ENCODE measurements at places on chromosomes 16 and 17.

GRCh38 chr16:46688101-46688653 lies 801 bp downstream of the VPS35 start:
- DNase-seq: peak; percentile 35

GRCh38 chr17:79836510-79836971 lies 2.7 kb downstream of the CBX4 start:
- DNase-seq: no peak

GRCh38 chr17:2735896-2736295 lies 13.6 kb downstream of the CCDC92B start:
- peak; percentile 9 for DNase-seq

GRCh38 chr16:27460663-27461482 lies 58.9 kb downstream of the IL21R start:
- DNase-seq: peak; percentile 28

DNA sequence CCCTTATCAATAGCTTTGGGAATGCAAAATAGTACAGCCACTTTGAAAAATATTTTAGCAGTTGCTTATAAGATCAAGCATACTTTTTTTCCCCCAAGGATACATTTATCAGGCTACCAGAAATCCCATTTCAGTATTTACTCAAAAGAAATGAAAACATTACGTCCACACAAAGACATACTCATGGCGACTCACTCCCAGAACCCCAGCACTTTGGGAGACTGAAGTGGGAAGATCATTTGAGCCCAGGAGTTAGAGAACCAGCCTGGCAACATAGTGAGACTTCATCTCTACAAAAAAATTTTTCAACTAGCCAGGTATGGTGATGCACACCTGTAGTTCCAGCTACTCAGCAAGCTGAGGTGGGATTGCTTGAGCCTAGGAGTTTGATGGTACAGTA lies 5.9 kb downstream of the SKA2 start:
- no peak for DNase-seq

DNA sequence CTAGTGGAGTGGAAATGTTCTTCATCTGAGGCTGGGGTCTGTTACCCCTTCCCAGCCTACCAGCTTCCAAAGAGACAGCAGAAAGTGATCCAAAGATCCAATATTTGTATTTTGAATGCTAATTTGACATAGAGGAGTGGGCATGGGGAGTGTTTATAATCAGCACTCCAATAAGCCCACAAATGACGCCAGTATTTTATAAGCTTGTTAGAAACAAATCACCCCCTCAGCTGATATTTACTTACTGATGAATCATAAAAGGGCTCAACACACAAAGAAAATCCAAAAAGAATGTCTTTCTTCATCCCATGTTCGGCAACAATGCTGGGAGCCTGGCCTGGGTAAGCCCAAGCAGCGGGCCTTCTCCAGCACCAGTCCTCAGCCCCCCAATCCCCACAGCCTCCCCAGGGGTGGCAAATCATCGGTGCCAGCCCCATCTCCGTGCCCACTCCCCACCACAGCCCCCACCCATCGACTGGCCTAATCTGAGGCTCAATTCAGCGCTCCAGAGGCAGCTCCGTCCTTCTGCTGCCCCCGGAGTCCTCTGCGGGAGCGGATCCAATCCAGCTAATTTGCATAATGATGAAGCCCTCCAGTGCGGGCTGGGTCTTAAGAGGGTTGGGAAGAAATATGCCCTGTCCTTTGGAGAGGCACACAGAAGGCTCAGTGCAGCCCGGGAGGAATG lies 169.5 kb downstream of the C16orf78 start:
- DNase-seq: no peak

DNA sequence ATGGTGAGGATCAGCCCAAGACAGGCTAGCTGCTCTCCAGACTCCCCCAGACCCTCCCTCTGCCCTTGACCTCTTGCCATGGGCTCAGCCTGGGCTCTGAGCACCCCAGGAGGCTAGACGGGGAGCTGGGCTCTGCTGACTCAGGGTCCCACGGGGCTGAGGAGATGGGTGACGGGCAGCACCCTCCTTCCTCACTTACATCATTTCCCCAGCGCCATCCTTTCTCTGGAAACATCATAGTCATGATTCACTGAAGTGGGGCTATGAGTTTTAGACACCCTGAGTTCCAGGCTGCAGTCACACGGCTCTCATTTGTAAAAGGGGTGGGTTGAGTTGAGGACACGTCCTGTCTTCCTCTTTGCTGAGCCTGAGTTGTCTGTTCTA lies 3.0 kb upstream of the ITGAX start:
- no peak for DNase-seq

GRCh38 chr16:70388006-70388680 lies 41.4 kb downstream of the DDX19A start:
- no peak for DNase-seq

DNA sequence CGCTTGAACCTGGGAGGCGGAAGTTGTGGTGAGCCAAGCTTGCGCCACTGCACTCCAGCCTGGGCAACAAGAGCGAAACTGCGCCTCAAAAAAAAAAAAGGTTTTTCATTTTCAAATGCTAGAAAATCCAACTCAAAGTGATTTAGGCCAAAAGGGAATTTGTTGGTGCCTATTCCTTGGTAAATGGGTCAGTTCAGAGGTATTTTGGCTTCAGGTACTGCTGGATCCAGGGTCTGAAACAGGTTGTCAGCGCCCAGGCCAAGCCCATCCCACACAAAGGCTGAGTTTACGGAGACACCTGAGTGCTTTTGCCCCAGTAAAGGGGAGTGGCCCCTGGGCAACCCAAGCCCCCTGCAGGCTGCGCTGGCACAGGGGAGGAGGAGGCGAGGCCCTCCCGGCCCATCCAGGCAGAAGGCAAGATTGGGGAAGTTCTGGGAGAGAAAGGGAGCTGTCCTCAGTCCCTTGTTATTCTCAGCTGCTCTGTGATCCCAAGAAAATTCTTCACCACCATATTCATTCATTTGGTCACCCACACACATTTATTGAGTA lies 8.5 kb upstream of the JPH3 start:
- no peak for DNase-seq

- DNase-seq: no peak
Measured at GRCh38 chr17:31457391-31458234, 66.1 kb downstream of the RAB11FIP4 start.

GRCh38 chr16:84511180-84511800 lies 6.8 kb upstream of the MEAK7 start:
- peak; percentile 92 for DNase-seq

GRCh38 chr17:64709481-64709880 lies 47.4 kb upstream of the SMURF2 start:
- no peak for DNase-seq

- peak; percentile 5 for DNase-seq
Measured at GRCh38 chr16:24589997-24590396, 50.6 kb downstream of the RBBP6 start.

DNA sequence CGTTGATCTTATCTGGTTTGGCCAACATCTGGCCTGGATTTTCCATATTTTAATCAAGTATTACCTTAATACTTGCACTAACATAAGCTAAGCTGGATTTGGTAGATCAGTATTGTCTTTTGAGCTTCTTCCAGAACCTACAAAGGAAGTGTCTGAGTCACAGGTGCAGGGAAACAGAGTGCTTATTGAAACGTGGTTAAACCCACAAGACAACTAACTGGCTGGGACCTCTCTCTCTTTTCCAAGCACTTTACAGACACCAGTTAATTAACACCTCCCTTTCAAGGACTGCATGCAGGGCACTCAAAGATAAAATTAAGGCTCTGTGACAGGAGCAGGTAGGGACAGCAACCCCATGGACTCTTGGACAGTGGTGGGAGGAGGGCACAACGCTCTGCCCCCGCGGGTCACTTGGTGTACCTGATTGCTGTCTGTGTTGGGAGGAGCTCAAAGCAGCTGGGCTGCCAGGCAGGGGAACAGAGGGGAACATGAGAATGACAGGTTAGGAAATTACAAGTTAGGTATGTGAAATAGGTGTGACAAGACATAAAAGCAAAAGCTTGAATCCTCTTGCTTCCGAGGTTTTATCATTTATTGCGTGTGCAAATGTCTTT lies 133.7 kb upstream of the MON1B start:
- no peak for DNase-seq

DNA sequence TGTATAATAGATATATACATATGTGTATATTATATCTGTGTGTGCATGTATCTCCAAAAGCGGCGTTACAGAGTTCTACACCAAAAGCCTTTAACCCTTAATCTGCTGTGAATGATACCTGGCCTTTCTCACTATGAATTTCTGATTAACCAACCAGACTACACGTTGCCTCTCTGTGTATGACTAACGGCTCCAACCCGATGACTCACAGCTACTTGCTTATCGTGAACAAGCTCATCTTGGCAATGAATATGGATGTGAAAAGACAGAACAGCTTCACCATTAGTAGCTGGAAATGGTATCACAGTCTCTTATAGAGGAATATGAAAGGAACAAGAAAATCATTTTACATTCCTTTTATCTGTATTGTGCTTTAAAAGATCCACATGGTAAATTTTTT lies 23.8 kb upstream of the ARHGAP44 start:
- peak; percentile 89 for DNase-seq

GRCh38 chr17:32239456-32239855 lies 26.2 kb upstream of the RHBDL3 start:
- no peak for DNase-seq

DNA sequence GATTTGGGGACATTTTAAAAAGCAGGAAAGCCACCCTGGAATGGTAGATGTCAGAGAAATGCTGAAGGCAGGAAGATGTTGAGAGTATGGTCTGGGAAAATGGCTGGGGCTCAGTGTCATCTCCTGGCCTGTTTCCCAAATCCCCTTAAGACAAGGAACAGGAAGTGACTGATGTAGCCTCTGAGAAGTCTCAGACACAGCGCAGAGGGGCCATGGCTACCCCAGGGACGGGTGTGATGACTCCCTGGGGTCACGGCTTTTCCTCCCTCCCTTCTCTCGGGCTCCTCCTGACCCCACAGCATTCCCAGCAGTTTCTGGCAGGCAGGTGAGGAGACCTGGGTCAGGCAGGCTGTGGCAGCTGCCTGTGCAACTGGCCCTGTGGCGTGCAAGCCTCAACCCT lies 45.4 kb downstream of the RAP1GAP2 start:
- DNase-seq: no peak

DNA sequence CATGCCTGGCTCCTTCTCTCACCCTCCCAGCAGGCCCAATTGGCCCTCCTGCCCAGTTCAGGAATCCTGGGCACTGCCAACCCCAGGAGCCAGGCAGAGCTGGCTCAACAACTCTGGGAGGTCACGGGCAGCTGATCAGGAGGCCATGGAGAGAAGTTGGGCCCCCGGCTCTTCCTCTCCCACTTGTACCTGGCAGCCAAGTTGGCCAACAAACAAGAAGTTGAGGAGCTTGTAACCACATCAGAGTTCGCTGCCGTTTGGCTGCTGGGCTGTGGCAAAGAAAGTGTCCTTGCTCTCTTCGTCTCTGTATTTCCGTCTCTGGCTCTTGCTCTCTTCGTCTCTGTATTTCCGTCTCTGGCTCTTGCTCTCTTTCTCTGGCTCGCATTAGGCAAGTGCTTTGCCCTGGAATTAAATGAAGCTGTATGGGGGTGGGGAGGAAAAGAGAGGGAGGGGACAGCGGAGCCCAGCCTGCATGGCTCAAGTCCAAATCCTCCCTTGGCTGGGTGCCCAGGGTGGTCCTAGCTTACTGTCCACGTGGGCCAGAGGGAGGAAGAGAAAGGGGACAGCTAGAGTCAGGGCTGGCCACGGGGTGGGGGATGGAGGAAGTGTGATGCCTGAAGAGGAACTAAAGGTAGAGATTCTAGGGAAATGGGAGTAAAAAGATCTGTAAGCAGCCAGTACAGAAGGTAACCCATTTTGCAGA lies 7.8 kb upstream of the TMEM132E start:
- DNase-seq: no peak

DNA sequence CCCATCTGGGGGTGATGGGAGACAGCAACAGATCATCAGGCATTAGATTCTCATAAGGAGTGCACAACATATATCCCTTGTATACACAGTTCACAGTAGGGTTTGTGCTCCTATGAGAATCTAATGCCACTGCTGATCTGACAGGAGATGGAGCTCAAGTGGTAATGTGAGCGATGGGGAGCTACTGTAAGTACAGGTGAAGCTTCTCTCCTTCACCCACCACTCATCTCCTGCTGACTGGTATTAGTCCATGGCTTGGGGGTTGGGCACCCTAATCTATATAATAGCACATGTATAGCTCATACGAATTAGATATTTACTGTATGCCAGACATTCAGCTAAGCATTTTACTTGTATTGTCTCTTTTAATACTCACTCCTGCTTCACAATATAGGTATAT lies 101.7 kb downstream of the MAP2K6 start:
- no peak for DNase-seq

DNA sequence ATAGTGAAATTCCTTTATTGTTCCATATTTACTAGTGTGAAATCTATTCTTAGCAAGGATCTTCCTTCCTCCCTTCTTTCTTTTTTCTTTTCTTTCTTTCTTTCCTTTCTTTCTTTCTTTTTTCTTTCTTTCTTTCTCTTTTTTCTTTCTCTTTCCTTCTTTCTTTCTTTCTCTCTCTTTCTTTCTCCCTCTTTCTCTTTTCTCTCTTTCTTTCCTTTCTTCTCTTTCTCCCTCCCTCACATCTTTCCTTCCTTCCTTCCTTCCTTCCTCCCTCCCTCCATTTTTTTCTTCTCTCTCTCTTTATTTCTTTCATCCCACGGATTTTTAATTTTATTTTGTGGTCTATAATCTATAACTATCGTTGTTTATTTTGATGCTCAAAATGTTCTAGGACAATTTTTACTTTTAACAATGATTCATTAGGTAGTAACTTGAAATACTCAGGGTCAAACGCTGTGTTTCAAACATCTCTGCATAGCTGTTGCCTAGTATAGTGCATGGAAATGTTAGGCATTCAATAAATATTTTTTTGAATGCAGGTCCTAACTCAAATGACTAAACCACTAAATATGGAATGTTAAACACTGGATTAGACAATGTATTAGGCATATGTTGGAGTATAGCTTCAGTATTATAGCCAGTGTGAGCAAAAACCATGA lies 178.3 kb downstream of the MAP2K6 start:
- DNase-seq: peak; percentile 89

DNA sequence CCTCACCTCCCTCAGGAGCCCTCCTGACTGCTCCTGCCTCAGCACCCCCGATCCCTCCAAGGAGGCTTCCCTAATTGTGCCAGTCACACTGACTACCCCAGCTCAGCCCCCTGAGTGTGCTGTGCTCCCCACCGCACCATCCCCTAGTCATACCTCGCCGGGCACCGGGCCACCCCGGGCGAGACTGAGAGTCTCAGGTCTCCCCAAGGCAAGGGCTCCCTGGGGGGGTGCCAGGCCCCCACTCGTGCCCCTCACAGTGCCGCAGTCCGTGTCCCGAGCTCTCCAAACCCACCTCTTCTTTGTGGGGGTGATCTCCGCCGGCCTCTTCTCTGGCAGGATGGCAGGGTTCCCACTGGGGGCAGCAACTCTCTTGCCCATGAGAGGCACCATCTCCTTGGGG lies 3.2 kb downstream of the TRPV3 start:
- DNase-seq: no peak

DNA sequence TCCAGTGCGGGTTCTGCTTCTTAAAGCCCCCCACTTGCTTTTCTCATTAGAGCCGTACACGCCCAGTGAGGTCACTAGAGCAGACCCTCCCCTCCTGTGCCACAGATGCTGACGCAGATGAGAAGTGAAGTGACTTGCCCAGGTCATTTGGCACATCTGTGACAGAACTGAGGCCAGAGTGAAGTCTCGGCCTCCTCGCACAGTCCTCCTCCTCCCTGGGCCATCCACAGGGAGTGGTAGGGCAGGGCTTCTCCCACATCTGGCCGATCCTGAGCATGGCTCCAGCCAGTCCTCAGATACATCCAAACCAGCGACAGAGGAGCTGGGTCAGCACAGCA lies 15.3 kb upstream of the TBX2 start:
- no peak for DNase-seq

GRCh38 chr16:5762362-5762761 lies 664.8 kb upstream of the EEF2KMT start:
- DNase-seq: no peak

GRCh38 chr16:12440228-12440530 lies 363.5 kb downstream of the CPPED1 start:
- peak; percentile 5 for DNase-seq
